ENCODE measurements at places on chromosomes 16 and 17.

- DNase-seq = no peak
Measured at GRCh38 chr17:45143767-45144198, 4.5 kb upstream of the HEXIM1 start.

DNA sequence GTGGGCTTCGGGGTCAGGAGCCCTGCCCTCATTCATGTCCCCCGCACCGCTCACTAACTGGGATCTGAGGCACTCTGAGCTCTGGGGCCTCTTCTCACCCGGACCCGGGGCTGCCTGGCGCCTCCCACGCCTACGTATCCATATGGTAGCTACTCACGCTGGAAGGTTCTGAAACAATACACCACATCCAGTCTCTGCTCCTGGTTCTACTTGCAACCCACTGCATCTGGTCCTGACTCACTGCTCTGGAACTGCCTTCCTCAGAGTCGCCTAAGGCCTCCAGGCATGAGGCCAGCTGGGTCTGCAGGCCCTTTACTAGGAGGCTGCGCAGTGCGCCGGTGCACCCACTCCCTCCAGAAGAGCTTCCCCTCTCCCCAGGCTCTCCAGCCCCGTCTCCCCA, 18.1 kb downstream of the USP36 start:
- DNase-seq = no peak

- DNase-seq = no peak
Measured at GRCh38 chr16:987906-988305, 6.3 kb downstream of the SOX8 start.

GRCh38 chr17:42767512-42767911, 5.7 kb upstream of the VPS25 start:
- no peak for DNase-seq

DNA sequence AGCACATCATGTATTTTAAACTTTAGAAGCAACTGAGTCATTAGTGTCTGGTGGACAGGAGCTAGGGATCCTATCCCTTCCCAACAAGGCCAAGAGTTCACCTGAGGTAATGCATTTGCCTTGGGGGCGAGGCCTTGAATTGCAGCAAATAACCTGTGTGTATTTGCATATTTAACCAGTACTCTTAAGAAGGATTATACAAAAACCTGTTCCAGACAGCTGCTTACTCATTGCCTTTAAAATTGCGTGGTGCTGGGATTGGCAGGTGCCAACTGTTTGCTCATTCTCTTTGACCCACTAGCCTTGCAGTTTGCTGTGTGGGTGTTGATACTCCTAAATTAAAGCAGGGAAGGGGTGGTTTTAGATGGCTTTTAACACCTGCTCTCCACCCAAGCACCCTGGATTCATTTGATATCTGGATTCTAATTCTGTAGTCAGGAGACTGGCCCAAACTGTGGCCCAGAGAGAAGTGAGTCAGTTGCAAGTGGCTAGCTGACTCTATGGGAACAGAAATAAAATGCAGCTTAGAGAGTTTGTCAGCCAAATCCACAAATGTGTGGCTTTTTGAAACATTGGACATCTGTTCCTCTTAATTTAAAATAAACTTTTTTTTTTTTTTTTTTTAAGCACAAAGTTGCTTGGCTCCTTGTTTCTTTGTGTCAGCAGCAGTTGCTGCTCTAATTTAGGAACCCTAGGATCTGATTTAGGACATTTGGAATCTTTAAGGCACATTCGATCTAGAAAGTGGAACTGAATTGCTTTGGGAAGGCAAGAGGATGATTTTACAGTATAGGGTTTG, 46.9 kb downstream of the TUBD1 start:
- no peak for DNase-seq

GRCh38 chr16:81855552-81856153, 76.6 kb downstream of the PLCG2 start:
- no peak for DNase-seq

DNA sequence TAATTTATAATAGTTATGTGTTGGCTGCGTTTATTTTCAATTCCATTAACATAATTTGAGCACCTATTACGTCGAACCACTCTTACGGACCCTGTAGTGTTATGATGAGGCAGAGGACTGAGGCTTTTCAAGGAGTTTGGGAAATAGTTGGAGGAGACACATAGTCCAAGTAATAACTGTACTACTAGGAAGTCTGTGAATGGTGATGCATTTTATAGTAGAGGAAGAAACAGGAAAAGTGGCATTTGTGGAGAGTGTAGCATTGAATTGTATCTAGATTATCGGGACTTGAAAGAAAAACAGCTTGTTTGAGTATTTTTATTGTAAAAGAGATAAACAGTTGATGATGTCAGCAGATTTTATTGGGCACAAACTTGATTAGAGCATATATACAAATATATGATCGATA, 1.7 kb downstream of the NFATC3 start:
- DNase-seq = no peak

DNA sequence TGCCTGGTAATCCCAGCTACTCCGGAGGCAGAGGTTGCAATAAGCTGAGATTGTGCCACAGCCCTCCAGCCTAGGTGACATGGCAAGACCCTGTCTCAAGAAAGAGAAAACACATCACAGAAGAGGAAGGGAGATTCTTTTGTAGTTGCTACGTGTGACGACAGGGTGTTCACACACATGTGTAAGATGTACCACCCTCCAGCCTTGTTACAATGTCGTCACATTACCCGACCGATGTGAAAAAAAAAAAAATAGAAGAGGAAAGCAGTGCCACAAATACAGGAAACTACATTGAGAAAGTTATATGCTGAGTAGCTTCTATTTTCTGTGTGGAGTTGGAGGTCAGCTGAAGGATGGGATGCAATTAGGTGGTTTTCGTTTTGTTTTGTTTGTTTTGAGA, 56.0 kb downstream of the CLUH start:
- no peak for DNase-seq

- DNase-seq = no peak
Measured at GRCh38 chr17:19398301-19399181, 11.6 kb upstream of the MFAP4 start.

DNA sequence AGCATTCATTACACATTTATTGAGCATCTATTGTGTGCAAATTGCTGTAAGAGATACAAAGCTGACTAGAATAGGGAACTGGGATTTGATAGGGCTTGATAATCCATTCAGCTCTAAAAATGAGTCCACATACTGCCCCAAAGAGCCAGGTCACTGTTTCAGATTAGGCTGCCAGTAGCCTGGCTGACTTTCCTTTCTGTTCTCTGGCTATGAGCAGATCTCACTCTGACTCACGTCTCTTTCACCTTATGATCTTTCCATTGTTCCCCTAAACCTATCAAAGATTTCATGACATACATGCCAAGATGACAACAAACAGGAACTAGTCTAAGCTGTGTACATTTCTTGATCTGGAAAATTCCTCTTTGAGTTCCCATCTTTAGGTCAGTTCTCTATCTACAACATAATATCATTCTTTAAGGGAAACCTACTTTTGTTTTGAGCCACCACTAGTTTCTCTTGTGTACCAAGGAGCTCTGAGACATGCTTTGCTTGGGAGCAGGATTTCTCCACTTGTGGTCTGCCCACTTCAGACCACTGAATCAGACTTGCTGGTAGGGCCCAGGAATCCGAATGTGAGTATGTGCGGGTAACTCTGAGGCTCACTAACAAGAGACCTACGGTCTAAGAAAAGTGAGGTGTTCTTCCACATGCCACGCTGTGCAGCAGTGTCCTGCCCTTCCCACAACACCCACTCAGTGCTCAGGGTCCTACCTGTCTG, 40.9 kb upstream of the ICAM2 start:
- no peak for DNase-seq

GRCh38 chr17:1203111-1203966, 23.6 kb upstream of the ABR start:
- no peak for DNase-seq

DNA sequence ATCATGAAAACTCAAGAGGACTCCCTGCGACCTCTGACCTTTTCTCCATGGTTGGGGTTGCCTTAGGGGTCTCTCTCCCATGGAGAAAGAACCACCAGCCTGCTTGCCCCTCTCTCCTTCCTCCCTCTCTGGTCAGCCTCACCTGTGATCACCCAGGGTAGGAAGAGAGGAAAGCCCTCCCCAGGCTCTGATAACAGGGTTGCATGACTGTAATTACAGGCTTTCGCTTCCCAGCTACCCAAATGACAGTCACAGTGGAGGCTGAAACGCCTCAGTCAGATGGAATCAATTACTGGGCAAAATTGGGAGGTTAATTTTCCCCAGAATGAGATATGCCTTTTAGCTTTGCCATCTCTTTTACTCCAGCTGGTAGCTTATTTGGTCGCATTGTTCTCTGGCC, 265.8 kb upstream of the SOX9 start:
- DNase-seq = no peak

DNA sequence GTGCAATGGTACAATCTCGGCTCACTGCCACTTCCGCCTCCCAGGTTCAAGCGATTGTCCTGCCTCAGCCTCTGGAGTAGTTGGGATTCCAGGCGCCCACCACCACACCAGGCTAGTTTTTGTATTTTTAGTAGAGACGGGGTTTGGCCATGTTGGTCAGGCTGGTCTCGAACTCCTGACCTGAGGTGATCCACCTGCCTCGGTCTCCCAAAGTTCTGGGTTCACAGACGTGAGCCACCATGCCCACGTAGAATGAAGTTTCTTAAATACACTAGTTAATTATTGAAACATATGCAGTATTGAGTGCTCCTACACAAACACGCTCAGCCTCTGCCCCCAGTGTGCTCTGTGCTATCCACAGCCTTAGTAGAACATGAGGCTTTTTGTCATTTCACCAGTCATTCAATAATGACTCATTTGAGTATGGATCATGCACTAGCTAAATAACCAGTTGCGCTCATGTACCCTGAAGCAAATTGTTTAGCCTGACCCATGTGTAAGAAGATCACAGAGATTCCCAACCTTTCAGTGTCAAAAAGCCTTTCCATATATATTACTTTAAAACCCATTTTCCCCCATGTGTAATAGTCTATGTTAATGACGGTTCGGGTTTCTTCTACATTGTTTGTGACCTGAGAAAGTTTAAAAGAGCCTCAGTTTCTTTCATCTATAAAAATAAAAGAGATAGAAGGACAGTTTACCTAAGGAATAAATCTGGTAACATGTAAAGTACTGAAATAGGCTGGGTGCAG, 49.7 kb downstream of the TUBD1 start:
- no peak for DNase-seq

DNA sequence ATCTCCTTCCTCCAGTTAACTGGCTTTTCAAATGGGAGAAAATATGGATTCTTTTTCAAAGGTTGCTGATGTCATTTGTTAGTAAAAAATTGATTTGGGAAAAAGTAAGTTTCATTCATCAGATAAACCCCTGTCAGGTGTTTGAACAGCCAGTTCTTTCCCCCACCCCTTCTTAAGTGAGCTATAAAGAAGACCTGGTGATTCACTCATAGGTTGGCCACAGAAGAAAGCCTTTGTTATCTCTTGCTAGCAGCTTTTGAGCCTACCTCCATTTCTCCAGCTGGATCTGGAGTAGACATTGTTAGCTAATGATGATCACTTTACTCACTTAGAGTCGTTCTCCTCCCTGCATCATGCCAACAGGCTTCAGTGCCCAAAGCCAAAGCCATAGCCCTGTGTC, 63.0 kb downstream of the NLK start:
- no peak for DNase-seq

DNA sequence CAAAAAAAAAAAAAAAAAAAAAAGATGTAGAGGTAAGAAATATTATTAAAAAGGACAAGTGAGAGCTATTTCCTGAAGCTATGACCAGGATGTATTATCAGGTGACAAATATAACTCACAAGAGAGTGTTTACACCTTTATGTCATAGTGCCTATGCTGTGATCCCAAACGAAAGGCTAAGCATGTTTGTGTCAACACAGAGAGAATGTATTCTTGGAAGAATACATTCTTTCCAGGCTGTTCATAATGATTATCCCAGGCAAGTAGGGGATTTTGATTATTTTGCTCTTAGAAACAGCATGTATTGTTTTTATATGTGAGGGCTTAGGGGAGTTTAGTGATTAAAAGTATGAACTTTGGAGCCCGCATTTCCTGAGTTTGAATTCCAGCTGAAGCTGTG, 175.0 kb downstream of the SPECC1 start:
- no peak for DNase-seq

GRCh38 chr17:40588552-40588951, 23.3 kb upstream of the CCR7 start:
- DNase-seq = no peak

DNA sequence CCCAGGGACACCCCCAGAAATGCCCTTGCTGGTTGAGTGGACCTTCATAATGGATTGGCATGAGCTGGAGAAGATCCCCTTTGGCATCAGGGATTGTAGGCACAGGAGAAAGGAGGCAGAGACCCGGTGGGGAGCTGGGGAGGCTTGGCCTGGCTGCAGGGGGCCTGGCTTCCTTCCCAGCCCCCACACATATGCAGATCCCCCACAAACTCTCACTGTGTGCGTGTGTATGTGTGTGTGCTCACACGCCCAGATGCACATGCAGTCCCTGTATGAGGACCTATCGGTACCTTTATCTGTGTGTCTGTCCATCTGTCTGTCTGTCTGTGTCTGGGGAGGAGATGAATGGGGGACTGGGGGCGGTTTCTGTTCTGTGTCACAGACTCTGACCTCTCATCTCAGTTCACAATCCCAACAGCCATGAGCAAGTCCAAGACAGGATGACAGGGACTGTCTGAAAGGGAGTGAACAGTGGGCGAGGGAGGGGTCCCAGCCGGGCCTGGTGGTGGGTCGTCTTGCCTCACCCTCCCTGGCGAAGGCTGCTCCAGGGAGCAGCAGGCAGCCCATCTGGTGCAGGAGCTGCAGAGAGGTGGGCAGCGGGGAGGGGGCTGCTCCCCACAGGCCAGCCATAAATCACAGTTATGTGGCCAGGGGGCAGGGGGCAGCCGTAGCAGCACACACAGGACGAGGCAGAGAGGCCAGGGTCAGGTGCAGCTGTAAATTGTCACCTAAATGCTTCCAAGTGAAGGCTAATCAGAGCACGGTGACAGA, 46.7 kb upstream of the LHX1 start:
- DNase-seq = no peak

Measured in stimulated activated CD4-positive, alpha-beta T cell treated with anti-CD3 and anti-CD28 coated beads, Interleukin-1b, Interleukin-23, amount 100 ng/mL, for 1 hour (primary cell).